ENCODE measurements at places on chromosomes 11 and 22. TPM values are rescaled to one million over a fixed set of nuclear protein-coding genes. Genes with fewer than 3 reads are reported as not detected.

RIMBP3C gene
- 0.14 TPM for total RNA-seq

PKDREJ gene
- under 0.01 TPM for total RNA-seq

MFRP gene
- not detected for total RNA-seq

NLRX1 gene
- total RNA-seq, result 17.7 TPM

BEST1 gene
- total RNA-seq, result 7.3 TPM

APLNR gene
- total RNA-seq, result not detected

SCGB1A1 gene
- not detected for total RNA-seq

OR51M1 gene
- not detected for total RNA-seq

RAB3IL1 gene
- total RNA-seq, result 4.3 TPM

SULT4A1 gene
- total RNA-seq, result 0.09 TPM

SERPING1 gene
- total RNA-seq, result 10.8 TPM

SCYL1 gene
- 103 TPM for total RNA-seq

POU2AF2 gene
- not detected for total RNA-seq

GPR83 gene
- under 0.01 TPM for total RNA-seq

SYT13 gene
- total RNA-seq, result not detected

CLDN5 gene
- total RNA-seq, result 0.28 TPM

GP1BB gene
- 1.00 TPM for total RNA-seq

GPHA2 gene
- not detected for total RNA-seq

SMARCB1 gene
- total RNA-seq, result 17.4 TPM

SCUBE2 gene
- 4.4 TPM for total RNA-seq

MMP7 gene
- not detected for total RNA-seq

APOBEC3B gene
- total RNA-seq, result 0.37 TPM

ZNF215 gene
- total RNA-seq, result 3.1 TPM

VPREB3 gene
- not detected for total RNA-seq

FADS3 gene
- total RNA-seq, result 74.4 TPM

RAG2 gene
- not detected for total RNA-seq

RSF1 gene
- total RNA-seq, result 41.8 TPM

Measured in smooth muscle cell of bladder (primary cell).